ENCODE measurements at places on chromosomes 7 and 10.

DNA sequence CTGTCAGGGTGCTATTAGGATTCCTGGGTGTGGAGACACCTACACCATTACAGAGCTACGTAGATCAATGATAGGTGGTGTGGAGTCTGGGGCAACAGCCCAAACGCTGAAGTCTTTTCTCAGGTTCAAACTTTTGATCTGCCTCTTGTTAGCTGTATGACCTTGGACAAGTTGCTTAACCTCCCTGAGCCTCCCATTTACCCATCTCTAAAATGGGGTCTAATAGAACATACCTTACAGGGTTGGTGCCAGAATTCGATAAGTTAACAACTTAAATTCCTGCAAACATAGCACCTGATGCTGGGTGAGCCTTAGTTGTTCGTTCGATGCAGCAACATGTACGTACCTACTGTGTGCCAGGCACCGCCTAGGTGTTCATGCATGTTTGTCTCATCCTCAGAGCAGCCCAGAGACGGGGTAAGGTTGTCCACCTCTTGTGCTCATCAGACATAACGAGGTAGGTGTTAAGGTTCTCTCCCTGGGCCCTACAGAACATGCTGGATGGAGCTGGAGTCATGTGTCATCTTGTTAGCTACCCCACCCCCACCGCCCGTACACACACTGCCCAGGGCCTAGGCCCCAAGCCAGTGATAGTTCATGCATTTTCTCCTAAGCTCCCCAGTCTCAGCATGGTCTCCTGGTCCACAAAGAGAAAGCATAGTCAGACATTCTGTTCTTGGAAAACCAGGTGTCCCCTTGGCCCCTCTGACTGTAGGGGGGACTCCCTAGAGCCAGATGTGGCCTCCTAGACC lies 41.0 kb upstream of the SLC29A3 start:
- no peak for DNase-seq

- DNase-seq = no peak
These were observed 155.8 kb downstream of the NRF1 start for GRCh38 chr7:129767120-129768015.

DNA sequence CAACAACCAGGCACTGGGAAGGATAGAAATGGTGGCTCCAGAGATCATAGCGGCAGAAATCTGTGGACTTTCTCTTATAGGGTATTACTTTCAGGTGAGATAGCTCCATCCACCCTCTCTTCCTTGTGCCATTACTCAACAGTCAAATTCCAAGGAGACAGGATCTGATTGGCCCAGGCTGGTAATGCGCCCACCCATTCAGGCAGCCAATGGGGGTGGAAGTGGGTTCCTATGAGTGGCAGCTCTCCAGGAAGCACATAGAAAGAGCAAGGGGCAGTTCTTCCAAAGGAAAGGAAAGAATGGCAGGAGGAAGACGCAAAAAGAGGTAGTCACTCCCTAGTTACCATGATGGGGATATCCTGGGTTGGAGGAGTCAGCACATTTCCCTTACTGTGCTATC lies 94.4 kb downstream of the STRA8 start:
- DNase-seq = no peak

GRCh38 chr10:86936661-86937501 lies 20.5 kb downstream of the MMRN2 start:
- DNase-seq = no peak

DNA sequence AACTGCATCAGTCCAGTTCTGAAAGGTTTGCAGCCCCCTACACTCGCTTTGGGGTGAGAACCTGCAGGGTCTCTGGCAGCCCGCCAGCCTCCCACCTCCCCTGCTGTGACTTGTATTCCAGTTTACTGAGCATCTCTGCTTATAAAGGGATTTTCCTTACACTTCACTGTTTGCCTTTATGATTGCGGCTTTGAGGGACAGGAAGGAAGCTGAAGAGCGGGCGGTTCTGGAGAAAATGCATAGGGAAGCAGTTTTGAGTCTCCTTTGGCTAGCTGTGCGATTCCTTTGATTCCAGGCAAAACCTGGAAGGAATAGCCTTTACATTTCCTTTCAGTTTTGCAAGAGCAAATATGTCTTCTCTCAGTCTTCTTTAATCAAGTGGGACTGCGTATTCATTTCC lies 65.0 kb upstream of the TRIM8 start:
- DNase-seq = no peak

DNA sequence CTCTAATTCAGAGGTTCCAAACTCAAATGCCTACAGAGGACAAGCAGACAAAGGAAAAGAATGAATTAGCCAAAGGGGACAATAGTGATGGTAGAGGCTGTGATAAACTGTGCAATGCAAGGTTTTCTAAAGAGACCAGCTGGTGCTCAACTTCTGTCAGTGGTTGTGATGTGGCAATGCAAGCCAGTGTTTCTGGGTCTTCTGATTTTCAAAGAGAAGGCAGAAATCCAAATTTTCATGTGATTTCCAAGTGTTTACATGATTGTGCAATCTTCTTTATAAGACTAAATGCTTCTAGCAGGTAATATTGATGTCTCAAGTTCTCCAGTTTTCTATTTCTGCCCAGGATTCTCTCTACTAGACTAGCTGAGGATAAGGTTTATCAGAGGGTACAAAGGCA lies 135.9 kb downstream of the PCDH15 start:
- no peak for DNase-seq

- no peak for DNase-seq
These were observed 290.6 kb upstream of the PHYHIPL start for GRCh38 chr10:58885686-58886345.

- no peak for DNase-seq
These were observed 360.3 kb upstream of the C7orf33 start for GRCh38 chr7:148230296-148230695.

DNA sequence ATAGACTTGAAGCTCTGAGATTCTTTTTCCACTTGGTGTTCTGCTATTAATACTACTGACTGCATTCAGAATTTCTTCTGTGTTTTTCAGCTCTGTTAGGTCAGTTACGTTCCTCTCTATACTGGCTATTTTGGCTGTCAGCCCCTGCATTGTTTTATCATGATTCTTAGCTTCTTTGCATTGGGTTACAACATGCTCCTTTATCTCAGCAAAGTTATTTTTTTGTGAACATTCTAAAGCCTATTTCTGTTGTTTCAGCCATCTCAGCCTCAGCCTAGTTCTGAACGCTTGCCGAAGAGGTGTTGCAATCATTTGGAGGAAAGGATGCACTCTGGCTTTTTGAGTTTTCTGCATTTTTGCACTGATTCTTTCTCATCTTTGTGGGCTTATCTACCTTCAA lies 201.5 kb upstream of the GNAI1 start:
- DNase-seq = no peak

DNA sequence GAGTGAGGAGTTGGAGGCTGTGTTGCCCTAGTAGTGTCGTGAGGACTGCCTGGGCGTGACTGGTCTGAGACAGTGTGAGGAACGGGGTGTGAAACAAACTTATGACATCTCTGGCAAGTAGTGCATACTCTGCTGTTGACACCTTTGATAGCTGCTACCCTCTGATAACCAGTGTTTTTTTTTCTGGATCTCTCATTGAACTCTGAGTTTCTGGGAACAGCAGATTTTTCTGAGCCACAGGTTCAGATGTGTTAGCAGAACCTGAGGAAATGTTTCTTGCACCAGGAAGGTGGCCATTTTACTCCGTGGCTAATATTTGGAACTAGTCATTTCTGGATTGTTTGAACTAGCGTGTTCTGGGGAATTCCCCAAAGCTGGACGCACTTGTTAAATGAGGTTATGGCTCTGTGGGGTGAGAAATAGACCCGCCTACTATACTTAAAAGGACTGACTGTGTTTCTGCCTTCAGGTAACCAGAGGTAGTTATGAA lies 52.9 kb downstream of the AUTS2 start:
- DNase-seq = no peak

DNA sequence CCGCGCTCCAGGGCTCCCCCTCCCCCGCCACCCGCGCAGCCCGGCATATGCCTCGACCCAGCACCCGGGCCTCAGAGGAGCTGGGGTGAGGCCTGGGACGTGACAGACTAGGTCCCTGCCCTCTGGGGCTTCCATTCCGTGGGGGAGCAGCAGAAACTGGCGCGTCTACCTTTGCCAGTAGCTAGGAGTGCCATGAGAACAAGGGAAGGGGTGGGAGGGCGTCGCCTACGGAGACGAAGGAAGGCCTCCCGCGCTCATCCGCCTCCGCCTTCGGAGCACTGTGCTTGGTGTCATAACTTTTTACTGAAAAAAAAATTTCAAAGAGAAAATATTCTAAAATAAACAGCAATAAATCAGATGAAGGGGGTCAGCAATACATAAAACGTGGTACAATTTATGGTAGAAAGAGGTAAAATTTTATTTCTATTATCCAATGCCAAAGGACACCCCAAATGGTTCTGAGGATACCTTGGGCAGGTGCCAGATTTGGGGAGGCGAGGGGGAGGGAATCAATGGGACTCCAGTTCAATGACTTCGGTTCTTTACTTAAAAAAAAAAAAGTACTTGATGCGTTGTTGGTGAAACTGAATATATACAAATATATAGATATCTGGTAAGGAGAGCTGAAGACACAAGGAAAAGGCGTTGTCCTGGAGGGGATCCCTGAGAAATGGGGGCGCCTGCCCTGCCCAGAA lies 35.1 kb upstream of the GRID1 start:
- DNase-seq = peak; percentile 35

- DNase-seq = no peak
These were observed 727.3 kb downstream of the AUTS2 start for GRCh38 chr7:70325509-70326101.

DNA sequence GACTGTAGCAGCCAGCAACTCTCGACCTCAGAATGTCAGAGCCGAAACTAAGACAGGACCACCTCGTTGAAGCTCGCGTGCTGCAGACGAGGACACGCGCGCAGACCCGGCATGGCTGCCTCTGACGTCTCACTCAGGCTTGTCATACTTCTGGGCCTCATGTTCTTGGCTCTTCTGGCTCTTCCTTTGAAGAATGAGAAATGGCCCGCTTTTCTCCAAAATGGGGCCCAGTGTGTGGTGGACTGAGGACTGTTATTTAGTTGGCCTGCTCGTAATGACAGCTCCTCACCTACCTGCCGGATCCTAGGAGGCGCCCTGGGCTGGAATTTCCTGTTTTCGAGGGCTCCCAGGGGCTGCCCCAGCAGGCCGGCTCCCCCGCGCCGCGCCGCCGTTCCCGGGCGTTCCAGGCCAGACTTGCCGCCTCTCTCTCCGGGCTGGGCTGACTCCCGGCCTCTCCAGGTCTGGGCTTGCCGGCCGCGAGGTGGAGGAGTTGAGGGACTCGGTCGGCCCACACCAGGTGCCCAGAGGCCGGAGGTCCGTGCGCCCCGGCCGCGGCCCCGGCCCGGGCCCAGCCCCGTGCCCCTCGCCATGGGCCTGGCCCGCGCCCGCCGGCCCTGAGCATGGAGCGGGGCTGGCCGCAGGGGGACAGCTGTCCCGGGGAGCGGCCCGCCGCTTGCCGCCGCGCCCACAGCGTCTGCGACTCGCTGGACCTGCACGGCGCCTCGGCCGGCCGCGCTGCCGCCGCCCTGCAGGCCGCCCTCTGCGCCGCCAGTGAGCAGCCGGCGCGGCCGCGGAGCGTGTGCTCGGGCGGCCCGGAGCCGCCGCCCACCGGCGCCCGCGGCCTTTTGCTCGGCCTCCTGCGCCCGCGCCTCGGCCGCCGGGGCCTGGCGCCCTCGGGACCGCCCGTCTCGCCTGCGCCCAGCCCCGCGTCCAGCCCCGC lies 28.1 kb downstream of the AGAP3 start:
- no peak for DNase-seq

GRCh38 chr10:69018613-69019012 lies 30.0 kb downstream of the KIFBP start:
- no peak for DNase-seq

DNA sequence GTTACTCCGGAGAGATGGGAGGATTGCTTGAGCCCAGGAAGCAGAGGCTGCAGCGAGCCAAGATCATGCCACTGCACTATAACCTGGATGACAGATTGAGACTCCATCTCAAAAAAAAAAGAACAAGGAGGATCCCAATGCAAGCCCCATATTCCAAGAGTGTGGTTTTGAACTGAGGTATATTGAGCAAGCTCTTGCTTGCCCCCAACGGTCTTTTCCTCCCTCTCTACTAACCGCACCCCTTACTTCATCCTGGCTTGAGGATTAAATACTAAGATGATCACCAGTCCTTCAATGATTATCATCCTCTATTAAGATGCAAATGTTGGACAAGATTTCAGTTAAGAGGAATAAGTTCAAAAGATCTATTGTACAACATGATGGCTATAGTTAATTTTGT lies 12.5 kb upstream of the SRGN start:
- no peak for DNase-seq

- DNase-seq = no peak
These were observed 23.7 kb upstream of the C10orf105 start for GRCh38 chr10:71743089-71743838.

- no peak for DNase-seq
These were observed 88.3 kb upstream of the CYP26C1 start for GRCh38 chr10:92972066-92972870.

- no peak for DNase-seq
These were observed 286.2 kb downstream of the RPS24 start for GRCh38 chr10:78319841-78320240.

DNA sequence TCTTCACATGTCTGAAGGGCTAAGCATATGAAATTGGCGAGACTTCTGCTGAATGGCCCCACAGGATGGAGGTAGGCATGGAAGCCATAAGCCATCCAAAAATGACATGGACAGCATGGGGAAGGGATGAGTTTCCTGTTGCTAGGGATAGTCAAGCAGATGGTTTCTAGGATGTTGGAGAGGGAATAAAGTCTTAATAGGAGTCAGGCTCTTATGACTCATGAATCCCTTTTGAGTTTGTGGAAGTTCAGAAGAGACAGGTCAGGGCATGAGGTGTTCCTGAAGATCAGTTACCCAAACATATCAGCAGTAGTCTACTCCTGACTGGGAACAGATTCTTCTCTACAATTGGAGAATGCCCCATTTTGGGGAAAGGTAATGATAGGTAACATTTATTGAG lies 243.9 kb downstream of the REEP3 start:
- no peak for DNase-seq

DNA sequence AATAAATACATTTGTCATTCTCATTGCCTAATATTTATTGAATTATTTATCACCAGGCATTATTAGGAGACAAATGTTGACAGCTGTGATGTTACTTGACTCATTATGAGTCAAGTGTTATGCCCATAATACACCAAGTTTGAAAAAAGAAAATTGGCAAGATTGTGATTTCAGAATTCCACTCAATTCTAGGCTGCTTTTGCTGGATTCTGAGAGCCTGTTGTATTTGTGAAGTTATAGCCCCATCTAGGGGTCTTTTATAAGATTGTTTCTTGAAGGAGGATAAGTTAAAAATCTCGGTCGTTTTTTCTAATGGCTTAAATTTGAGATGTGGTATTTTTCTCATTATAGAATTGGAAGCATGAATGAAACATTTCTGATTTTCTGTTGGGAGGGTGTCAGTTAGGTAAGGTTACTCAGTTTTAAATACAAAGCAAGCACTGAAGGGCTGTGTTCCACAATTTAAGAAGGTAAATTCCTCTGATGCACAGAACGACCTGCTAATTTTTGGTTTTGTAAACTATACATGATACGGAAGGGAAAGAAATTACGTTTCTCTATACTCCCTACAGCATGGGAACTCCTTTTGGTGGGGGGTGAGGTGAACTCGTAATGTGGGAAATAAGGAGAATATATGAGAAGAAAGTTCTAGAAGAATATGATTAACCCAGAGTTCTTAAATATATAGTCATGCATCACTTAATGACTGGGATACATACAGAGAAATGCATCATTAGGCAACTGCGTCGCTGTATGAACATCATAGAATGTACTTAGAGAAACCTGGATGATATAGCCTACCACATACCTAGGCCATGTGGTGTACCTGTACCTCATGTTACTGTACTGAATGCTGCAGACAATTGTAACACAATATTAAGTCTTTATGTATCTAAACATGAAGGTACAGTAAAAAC lies 2.6 kb downstream of the STK31 start:
- DNase-seq = no peak

Measured in stimulated activated CD4-positive, alpha-beta T cell treated with anti-CD3 and anti-CD28 coated beads, TNF-alpha, amount 100 ng/mL, for 4 hours (primary cell).